ENCODE measurements at places on chromosomes 16 and 17.

DNA sequence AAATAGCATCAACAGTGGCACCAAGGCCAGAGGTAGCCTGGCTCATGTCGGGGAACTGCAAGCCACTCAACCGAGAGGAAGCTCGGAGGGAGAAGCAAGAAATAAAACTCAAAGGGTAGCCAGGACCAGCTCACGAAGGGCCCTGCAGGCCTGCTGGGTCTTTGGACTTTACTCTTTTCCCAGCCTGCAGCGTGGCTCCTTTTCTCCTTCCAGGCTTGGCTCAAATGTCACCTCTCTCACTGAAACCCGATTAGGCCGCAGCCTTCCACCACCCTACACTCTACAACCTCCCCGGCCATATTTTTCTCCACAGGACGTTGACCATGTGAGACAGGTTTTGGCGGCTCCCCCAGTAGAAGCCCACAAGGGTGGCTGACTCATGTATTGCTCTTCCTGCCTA lies 38.1 kb downstream of the CALB2 start:
- DNase-seq, result no peak

DNA sequence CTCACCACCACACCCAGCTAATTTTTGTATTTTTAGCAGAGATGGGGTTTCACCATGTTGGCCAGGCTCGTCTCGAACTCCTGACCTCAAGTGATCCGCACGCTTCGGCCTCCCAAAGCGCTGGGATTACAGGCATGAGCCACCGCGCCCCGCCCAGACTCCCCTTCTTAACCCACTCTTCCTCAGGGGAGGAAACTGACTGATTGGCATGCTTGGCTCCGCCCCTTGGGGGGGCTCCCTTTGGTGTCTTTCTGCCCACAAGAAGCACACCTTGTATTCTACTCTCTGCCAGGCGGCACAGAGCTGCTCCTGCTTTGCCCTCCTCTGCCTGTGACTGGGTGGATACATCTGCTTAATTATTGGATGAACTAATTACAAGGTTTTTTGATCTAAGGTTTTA lies 4.7 kb upstream of the ASGR2 start:
- DNase-seq, result no peak

DNA sequence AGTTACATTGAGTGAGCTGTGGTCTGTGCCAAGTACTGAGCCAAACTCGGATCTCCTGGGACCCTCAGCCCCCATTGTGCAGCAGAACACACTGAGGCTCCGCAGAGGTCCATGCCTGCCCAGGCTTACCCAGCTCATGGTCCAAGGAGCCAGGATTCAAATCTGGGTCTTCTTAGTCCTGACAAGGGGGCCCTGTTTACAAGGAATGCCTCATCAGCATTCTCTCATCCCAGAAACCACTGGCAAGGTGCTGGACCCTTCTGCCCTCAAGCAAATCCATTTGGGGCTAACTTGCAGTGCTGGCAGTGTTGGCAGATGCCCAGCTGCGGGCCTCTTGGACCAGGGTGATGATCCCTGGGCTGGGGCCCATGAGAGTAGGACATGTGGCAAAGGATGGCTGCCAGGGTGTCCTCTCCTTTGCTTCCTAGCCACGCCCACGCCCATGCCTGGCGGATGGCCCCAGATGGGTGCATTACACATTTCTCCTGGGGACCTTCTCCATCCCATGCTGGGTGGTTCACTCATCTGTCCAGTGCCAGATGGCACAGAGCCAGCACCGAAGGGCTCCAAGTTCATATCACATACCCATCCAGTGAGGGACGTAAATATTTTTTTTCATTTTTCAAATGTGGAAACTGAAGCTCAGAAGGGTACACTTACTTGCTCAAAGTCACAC lies 117.7 kb downstream of the CMIP start:
- no peak for DNase-seq

DNA sequence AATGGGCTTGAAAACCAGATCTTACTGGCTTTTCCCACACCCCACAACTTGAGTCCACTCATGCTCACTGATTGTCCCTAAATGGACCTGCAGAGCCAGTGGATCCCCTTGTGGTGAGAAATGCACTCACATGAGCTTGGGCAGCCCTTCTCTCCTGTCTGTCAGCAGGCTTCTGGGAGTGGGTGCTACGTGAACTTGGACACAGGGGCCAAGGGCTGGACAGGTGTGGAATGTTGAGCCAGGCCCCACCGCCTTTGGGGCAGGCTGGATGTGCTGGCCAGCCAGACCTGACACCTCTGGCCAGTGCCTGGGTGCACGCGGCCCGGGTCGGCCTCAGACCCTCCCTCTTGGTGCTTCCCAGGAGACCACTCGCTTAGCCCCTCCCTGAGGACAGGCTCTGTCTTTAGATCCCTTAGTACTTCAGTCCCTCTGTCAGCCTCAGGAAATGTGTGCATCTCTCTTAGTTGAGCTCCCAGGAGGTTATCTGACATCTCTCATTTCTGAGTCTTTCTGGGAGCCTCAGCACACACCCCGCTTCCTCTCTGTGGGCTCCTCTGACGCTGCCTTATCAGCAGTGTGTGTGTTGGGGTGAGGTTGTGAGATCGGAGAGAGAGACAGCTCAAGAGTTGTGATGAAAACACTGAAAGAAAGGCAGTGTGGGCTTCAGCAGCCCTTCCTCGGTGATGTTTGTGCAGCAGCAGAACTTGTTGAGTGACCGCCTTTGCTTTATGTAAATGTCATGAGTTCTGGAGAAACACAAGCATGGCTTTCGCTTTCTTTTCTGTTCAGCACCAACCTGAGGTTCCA lies 117.0 kb downstream of the RAB11FIP4 start:
- peak; percentile 29 for DNase-seq

DNA sequence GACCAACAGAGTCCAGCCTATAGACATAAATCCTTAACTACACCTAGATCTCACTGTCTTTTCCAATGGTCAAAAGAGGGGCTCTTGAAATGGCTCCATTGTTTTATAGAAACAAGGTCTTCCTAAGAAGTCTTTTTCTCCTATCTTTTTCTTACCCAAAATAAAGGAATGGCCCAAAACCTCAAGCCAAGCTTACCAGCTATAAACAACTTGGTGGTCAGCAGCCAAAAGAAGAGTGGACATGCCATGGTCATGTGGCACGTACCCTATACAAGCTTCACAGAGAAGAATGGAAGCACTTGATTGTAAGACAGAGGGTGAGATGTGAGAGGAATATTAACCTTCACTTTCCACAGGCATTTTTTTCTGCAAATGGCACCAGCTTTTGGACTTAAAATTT lies 82.1 kb upstream of the GNAO1 start:
- DNase-seq, result no peak

GRCh38 chr16:80615735-80616134 lies 74.9 kb downstream of the DYNLRB2 start:
- DNase-seq, result no peak

DNA sequence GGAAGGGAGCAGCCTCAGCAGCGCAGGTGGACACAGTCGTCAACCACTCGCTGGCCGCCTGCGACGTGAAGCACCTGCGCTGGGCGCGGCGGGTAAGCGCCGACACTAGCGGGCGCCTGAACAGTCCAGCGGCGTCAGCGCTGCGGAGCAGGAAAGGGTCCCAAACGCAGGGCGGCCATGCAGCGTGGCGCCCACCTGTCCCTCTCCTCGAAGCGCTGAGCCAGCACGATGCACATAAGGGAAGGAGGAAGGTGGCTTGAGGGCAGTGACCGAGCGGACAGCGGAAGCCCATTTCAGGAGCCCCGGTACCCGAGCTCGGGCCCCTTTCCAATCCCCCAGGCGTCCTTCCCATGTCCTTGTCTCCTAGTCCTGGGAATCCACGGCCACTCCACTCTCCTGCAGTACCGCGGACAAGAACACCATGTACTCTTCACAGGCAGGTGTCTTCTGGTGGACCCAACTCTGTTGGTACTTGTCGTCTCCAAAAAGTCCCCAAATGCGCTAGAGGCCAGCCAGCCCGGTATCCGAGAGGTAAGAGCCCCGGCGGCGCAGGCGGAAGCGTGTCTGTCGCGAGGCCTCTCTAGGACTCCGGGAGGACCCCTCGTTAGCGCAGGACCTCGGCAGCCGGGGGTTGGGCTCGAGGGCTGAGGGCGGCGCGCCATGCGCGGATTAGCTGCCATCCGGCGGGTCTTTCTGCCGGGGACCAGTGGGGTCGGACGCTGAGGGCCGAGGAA lies 14.4 kb downstream of the ZNF232 start:
- no peak for DNase-seq

DNA sequence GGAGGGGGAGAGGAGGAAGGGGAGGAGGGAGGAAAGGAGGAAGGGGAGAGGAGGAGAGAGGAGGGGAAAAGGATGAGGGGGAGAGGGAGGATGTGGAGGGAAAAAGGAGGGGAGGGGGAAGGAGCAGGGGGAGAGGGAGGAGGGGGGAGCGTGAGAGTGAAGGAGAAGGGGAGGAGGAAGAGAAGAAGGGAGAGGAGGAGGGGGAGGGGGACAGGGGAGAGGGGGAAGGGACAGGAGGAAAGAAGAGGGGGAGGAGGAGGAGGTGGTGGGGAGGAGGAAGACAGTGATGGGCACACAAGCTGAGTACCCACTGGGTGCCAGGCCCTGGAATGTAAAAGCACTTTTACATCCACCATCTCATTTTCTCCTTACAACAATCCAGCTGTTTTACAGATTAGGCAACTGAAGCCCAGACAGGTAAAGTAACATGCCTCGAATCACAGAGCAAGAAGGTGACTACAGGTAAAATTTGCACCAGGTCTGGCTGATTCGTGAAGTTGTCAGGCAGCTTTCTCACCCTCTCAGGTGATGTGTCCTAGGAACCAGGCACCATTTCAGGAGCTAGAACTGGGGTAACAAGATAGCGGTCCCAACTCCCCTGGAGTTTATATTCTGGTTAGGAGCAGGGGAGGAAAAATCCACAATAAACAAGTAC lies 10.0 kb upstream of the LITAF start:
- no peak for DNase-seq

- no peak for DNase-seq
Observed at GRCh38 chr16:3954411-3954921, 74.0 kb upstream of the CREBBP start.

DNA sequence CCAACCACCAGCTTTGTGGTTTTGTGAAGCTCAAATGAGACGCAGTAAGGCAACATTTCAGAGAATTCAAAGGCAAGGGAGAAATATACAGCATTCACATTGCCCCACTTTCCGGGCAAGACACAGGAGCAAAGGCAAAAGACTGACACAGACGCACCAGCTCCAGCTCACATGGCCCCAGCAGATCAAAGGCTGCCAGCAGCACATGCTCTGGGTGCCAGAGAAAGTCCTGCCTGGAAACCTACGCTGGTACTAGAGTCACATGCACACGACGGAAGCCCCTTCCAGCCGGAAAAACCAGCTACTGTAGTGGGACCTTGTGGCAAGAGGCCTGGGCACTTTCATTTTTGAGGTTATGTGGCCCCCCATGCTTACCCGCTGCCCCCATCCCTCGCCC lies 50.1 kb downstream of the GTF3C1 start:
- no peak for DNase-seq

GRCh38 chr17:55420067-55420775 lies 1.4 kb downstream of the MMD start:
- no peak for DNase-seq

GRCh38 chr16:13957197-13958078 lies 37.5 kb downstream of the ERCC4 start:
- peak; percentile 96 for DNase-seq

DNA sequence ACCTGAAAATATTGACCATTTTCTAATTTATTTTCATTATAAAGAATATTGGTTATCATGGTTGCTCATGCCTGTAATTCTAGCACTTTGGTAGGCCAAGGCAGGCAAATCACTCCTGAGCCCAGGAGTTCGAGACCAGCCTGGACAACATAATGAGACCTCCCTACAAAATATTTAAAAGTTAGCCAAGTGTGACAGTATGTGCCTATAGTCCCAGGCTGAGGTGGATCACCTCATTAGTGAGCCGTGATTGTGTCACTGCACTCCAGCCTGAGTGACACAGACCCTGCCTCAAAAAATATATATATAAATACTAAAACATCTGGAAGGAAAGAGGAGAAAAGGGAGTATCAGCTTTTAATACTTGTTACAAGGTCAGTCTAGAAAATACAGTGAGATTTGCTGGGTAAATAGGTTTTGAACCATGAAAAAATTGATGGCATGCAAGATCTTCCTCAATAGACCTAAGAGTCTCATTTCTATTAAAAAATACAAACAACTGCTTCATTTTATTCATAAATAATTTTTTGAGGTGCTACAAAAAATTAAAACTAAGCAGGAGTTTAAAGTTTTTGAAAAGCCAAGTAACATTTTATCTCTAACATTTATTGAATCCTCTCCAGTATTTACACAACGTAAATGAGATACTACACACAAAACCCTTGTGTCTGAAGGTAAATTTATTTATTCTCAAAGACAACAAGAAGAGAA lies 47.7 kb downstream of the TUBD1 start:
- peak; percentile 36 for DNase-seq

Data from GM23248 (cell line).